ENCODE measurements at places on chromosomes 1 and 21.
A peak's percentile ranks its signal among the peaks of the same experiment; 100 is the strongest.

GRCh38 chr1:210321552-210321951 lies 7.2 kb upstream of the HHAT start:
- DNase-seq = no peak

DNA sequence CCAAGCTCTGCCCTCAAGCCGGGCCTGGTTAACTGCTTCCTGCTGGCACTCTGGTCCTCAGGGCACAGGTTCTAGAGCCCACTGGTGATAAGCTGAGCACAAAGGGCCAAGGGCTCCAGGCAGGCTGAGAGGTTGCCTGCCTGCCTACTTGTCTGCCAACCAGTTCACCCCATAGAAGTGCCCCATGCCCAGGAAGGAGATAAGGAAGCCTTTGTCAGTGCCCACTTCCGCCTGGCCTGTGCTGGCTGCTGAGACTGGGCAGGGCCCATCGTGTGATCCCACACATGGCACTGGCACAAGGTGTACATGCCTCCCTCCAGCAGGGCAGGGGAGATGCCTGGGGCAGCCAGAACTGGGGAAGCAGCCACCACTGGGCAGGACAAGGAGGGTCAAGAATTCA lies 24.1 kb downstream of the SLC9A1 start:
- no peak for DNase-seq

- DNase-seq = no peak
These were observed 42.4 kb downstream of the PEX14 start for GRCh38 chr1:10516925-10517676.

GRCh38 chr21:15005391-15005790 lies 59.4 kb downstream of the NRIP1 start:
- peak; percentile 70 for DNase-seq

GRCh38 chr1:160538985-160539651 lies 16.1 kb upstream of the SLAMF6 start:
- no peak for DNase-seq

GRCh38 chr1:71224741-71225377 lies 144.0 kb upstream of the ZRANB2 start:
- DNase-seq = no peak

DNA sequence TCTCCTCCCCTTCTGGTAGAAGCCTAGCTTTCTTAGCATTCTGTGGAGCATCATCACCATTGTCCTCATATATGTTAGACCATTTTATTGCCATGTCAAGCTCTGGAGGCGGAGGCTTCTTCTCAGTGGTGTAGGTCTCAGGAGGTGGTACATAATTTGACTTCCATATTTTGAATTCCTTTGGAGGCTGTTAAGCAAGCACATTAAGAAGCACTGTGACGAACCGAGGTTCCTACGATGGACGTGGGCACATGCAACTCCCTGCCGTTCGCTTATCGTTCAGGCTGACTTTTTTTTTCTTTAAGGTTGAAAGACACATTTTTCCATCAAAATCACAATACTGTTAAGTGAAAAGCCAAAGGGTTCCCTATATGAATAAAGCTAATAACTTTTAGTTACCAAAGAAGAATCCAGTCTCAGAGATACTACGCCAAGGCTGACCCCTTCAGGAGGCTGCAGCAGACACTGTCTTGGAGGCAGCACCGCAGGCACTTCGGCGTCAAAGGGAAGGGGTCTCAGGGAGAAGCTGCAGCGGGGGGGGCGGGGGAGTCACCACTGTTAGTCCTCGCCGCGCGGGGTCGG lies 835 bp downstream of the C1orf52 start:
- no peak for DNase-seq

- DNase-seq = no peak
These were observed 68.5 kb downstream of the TMEM200B start for GRCh38 chr1:29055160-29055559.

GRCh38 chr21:45415943-45416611 lies 11.1 kb downstream of the COL18A1 start:
- DNase-seq = no peak

DNA sequence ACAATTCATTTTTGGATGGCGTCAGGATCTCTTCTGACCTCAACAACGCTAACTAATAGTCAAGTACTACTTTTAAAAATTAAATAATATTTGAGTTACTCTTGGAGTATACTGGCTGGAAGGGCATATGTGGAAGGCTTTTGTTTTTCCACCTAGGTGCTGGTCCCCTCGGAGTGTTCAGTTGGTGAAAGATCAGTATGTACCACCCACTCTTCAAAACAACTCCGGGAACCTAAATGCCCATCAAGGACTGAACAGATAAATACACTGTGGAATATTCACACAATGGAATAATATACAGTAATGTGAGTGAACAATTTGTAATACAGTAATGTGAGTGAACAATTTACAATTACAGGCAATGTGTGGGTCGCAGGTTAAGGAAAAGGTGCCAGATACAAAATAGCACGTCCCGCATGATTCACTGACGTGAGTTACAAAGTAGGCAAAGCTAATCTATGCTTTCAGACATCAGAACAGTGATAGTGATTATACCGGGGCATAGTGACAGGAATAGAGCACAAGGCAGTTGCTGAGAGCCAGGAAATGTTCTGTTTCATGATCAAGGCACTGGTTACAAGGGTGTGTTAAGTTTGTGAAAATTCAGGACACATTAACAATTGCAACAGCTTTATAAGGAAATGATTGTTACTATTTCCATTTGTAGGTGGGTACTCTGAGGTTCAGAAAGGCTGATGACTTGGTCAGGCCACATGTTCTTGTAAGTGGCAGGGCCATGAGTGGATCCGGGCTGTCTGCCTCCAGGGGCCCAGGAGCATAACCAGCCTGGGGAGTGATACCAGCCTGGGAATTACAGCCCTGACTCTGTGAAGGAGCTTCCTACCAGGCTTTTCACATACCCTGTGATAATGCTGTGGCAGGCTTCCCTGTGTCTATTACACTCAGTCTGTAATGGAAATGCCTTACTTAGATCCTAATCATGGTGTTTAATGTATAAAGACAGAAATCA lies 59.3 kb upstream of the ABCD3 start:
- DNase-seq = no peak

- DNase-seq = no peak
These were observed 23.8 kb downstream of the CACNA1S start for GRCh38 chr1:201088395-201088794.

DNA sequence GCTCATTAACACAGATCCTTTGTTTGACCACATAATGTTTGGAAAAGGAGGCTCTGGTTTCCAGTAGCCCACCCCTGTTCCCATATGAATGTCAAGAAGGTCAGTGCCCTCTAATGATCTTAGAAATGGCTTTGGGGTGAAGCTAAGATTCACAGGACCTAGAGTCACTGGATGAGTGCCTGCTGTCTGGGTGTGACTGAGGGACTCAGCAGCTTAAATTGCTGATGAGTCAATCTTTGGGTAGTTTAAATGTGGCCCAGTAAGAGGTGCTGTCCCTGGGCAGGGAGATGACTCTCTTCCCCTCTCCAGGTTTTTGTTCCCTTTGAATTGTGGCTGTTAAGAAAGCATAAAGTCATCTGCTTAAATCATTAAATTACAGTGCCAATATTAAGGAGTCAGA lies 50.6 kb downstream of the L1TD1 start:
- DNase-seq = no peak

- DNase-seq = no peak
These were observed 163.6 kb downstream of the RERE start for GRCh38 chr1:8653878-8654277.

GRCh38 chr1:184655185-184655584 lies 99.5 kb downstream of the EDEM3 start:
- DNase-seq = no peak

DNA sequence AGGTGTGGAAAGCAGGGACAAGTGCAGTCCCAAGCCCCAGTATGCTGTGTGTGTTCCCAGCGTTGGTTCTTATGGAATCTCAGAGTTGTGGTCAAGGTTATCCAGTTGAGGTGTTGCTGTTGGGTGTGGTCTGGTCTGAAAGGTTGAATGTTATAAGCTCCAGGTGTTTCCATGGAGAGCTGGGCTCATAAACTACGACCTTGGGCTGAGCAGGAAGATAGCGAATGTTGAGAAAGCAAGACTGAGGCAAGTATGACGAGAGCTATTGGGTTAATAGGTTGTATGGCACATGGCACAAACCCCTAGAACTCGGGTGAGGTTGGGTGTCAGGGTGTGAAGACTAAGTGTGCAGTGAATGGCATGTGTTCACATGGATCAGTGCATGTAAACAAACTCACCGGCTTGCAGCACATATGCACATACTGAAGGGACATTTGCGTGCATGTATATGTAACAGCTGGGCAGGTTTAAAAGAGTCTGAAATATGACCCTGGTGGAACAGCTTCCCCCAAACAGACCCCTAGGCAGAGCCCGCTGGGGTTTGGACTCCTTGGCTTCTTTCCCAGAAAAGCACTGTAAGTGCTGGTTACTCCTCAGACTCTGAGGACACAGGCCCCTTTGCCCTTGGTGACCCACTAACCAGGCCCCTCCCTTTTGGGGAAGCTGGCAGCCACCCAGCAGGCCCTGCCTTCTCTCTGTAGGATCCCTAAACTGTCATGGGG lies 117.5 kb downstream of the NAV1 start:
- DNase-seq = no peak

DNA sequence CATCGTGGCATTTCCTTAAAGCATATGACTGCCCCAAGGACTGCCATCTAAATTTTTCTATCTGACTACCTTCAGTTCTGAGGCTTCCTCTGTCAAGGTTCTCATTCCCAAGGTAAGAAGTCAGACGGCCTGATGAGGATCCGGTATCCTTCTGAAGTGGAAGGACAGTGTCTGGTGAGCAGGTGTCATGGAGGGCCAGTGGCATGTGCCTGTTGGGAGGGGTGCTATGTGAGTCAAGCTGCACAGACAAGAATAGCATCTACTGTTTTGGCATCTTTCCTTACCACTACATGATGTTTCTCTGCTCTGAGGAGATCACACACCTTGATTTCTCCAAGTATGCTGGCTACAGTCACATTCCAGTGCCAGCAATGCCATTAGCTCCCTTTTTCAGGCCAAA lies 99.6 kb upstream of the RGS1 start:
- DNase-seq = no peak

DNA sequence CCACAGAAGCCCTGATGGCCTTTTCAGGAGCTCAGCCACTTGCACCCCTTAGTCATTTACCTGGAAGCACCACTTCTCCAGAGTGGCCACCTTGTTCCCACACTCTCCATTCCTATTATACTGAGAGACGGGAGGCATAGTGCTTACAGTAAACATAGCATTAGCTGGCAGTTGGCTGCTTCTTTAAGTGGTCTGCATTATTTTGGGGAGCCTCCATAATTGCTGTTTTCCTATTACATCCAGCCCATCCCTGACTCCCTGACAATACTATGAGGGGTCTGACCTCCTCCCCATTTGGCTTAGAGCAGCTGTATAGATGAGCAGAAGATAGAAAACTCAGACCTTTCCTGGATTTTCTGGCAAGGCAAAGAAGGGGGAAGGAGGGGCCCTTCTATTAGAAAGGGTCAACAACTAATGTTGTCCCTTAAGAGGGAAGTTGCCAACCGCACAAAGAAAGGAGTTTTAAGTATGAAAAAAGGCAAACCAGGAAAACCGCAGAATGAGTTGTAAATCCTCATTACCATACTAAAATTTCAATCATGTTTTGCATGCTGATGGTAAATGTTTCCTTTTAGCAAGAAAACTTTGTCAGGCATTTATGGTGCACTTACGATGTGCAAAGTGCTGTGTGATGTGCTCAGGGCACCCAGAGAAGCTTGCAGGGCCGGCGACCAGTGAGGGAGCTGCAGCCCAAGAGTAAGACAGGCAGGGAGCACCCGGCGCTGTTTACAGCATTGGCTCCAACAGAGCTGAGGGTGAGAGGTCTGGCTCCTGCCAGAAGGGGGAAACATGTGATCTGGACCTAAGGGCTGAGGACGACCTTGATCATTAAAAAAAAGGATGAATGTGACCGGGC lies 167.3 kb downstream of the ZZZ3 start:
- no peak for DNase-seq

- no peak for DNase-seq
These were observed 34.1 kb upstream of the SUCO start for GRCh38 chr1:172498857-172499256.

GRCh38 chr1:178337091-178337706 lies 159.6 kb downstream of the CLEC20A start:
- no peak for DNase-seq

- no peak for DNase-seq
These were observed 7.1 kb upstream of the SSBP3 start for GRCh38 chr1:54413295-54413694.

GRCh38 chr1:204167730-204168129 lies 1.6 kb upstream of the REN start:
- no peak for DNase-seq

DNA sequence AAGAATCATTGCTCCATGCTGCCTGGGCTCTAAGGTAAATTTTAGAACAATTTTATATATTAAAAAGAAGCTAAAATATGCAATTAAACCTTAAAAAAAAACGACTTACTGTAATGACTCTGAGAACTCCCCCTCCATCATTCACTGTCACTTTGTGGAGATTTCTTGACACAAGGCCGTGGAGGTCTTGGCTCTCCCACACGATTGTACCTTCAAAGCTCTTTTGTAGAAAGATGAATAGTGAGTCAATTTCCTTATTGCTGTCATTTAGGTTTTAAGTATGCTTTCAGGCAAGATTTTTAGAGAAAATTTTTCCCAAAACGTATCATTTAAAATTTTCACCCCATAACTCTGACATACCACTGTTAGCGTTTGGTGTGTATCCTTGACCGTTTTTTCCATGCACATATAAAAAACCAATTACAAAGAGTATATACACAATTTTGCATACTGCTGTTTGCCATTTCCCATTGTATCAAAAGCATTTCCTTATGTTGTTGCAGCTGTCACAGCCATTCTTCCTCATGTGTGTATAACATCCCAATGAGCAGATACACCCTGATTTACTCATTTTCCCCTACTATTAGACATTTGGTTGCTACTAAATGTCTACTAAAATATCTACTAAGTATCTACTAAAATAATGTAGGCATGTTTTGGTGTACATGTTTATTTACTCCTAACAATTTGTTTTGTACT lies 33.4 kb downstream of the B3GALNT2 start:
- no peak for DNase-seq

DNA sequence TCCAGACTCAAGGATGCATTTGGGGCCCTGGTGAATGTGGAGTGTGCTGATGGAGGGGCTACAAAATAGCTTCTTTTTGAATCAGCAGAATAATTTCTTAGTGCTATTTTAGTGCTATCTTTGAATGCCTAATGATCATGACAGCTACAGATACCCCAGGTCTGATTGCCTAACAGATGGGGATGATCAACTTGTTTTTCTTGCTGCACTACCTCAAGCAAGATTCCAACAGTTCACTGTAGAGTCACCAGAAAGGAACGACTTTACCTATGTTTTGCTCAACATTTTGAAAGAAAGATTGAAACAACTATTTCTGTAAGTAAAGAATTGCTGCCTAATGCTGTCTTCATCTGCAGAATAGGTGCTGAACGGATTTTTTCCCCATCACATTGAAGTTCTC lies 42.6 kb upstream of the VAV3 start:
- no peak for DNase-seq

DNA sequence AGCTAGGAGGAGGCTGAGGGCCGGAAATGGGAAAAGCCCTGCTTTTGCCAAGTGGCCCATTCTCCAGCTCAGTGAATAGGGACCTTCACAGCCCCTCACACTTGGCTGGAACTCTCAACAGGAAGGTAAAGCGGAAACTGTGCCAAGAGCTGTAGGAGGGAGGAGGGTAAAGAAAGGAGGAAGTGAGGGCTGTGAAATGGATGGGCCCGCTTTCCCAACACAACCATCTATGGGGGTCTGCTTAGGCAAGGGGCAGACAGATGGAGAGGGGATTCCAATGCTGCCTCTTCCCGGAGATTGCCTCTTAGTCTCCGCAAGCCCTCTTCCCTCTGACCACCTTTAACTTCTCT lies 5.2 kb downstream of the INKA2 start:
- DNase-seq = no peak
